PC-3 (cell line): ENCODE measurements at places on chromosomes 4 and X.

DNA sequence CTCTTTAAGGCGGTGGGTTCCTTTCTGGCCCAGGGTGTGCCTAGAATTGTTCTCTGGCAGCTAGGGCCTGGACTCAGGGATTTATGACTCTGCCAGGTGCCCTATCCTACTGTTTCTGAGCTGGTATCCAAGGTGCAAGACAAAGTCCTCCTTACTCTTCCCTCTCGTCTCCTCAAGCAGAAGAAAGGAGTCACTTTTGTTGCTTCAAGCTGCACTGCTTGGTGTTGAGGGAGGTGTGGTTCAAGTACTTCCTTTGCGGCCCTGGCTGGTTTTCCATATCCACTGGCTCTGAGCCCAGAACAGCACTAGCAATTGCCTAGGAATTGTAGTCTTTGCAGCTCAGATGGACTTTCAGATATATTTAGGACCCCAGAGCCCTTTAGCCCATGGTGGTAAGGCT, 39.3 kb downstream of the RTL3 start:
- no peak for DNase-seq

DNA sequence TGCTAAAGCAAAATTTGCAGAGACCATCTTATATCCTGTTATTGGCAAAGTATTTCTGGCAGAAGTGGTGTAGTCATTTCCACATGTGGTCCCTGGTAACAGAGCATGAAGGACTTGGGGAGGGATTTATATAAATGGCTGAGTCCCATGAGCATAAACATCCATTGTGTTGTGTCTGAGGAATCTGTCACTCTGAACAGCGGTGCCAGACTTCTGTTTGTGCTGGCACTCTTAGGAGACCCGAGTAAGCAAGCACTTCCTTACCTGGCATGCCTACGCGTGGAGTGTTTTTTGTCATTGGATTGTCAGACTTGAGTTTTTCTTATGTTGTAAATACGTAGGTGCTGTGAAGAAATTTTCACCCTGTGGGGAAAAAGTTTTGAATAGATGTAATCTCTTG, 285.9 kb downstream of the ARHGAP10 start:
- DNase-seq = no peak

GRCh38 chrX:42920752-42921151, 142.8 kb upstream of the PPP1R2C start:
- DNase-seq = no peak

DNA sequence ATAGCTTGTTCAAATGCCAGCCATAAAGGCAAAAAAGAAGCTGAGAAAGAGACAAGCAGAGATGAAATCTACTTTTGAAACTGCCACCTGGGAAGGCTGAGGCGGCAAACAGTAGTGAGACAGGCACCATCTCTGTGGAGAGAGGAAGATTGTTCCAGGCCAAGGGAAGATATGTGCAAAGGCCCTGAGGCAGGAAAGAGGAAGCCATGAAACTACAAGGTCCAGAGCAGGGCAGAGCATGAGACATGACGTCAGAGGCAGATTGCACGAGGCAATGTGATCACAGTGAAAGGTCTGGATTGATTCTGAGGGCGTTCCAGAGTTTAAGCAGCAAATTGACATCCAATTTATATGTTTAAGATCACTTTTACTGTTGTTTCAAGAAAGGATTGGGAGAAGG, 226.1 kb downstream of the QDPR start:
- no peak for DNase-seq

GRCh38 chr4:10694151-10694827, 9.7 kb upstream of the CLNK start:
- DNase-seq = peak; percentile 76

DNA sequence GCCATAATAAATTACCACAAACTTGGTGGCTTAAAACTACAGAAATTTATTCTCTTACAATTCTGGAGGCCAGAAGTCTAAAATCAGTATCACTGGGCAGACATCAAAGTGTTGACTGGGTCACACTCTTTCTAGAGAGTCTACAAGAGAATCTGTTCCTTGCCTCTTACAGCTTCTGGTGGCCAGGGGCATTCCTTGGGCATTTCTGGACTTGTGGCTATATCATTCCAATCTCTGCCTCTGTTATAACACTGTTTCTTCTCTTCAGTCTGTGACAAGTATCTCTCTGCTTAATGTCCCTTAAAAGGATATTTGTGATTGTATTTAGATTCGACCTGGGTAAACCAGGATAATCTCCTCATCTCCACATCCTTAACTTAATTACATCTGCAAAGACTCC, 207.3 kb upstream of the DCAF8L1 start:
- peak; percentile 22 for DNase-seq

GRCh38 chrX:153055871-153056749, at the start of gene PNMA3:
PNMA3 (plus strand) TSS chrX:153056470; CDS start chrX:153057056, 586 bp downstream.
- no peak for DNase-seq

- DNase-seq = no peak
These were observed 50.3 kb downstream of the STK32B start for GRCh38 chr4:5101571-5101970.

DNA sequence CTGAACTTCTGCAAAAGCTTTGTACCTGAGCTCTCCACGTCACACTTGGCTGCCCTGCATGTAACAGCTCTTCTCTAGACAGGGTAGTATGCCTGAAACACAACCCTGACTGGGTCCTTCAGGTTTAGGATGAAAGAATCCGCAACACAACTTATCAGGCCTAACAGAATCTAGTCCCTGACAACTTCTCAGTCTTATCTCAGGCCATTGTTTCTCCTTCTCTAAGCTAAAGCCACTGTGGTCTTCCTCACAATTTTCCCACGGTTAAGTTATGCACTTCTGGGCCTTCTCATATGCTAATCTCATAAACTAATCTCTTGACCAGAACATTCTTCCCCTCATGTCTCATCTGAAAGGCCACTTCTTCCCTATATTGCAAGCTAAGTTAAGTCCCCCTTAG, 10.8 kb upstream of the TMPRSS11B start:
- DNase-seq = no peak

DNA sequence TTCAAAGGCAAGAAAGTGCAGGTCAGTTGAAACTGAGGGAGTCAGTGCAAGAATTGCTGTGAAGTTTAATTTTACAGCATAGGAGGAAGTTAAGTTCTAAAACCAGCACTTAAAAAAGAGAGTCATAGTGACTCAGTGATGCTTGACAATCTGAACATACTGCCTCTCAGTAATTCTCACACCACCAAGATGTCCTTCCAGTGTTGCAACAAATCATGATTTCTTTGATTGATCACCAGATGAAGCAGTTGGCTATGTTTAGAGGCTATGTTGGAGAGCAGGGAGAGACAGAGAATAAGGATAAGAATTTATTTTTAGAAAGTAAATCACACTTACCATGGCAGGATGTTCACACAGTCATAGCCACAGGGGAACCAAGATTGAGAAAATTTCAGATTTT, 13.2 kb downstream of the TRIM2 start:
- no peak for DNase-seq

- DNase-seq = peak; percentile 76
These were observed 23.7 kb upstream of the LRAT start for GRCh38 chr4:154720123-154720522.

DNA sequence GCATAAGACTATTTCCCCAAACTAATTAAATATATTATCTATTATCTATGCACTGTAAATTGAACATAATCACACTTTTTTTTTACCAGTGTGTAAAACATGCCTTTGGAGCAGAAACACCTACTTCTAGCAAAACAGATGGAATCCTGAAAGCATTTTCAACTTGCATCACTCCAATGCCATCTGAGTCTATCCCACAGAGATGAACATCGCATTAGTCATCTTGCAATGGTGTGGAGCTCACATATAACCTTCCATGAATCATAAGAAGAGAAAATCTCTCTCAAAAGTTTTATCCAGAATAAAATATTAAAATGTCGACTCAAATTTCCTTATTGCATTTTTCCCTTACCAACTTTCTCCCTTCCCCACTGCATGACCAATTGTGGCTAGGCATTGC, 406.7 kb upstream of the ACTRT1 start:
- DNase-seq = peak; percentile 66

GRCh38 chr4:151729731-151730559, 30.9 kb downstream of the GATB start:
- DNase-seq = peak; percentile 7

GRCh38 chrX:120302434-120302833, 8.8 kb downstream of the TMEM255A start:
- DNase-seq = no peak

DNA sequence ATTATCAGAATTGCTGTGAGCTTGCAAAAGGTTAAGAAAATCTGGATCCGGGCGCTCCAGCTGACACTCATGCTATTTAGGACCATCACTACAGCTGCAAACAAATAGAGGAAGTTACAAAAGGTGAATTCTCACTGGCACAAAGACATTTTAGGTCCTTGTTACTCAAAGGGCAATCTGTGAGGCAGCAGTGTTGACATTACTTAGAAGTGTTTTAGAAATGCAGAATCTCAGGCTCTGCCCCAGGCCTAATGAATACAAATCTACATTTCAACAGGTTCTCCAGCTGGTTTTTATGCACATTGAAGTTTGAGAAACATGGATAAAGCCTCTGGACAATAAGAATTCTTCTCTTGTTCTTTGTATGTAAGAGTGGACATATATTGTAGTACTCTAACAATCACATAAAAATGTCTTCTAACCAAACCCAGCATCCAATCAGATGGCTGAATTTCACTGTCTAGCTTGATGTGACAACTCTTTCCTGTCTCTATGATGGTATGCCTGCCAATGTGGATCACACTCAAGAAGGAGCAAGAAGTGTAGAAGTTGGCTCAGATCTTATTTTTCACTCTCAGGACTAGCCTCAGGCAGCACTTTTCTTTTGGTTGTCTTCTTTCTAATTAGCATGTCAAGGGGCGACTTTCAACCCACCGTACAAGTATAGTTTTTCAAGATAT, 18.8 kb downstream of the SLC7A11 start:
- DNase-seq = no peak

DNA sequence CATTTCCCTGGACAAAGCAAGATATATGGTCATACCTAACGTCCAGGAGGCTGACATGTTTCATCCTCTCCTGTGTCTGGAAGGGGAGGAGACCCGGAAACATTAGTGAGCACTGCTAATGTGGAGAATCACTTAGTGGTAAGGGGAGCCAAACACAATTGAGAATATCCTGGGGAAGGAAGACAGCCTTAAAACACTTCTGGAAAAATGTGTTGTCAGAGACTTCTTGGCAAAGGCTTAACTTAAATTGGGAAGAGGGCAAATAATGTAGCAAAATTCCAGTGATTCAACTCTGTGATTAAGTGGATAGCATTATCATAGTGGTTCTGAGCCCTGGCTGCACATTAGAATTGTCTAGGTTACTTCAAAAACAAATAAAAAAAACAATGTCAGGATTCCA, 39.5 kb downstream of the SPARCL1 start:
- DNase-seq = no peak

DNA sequence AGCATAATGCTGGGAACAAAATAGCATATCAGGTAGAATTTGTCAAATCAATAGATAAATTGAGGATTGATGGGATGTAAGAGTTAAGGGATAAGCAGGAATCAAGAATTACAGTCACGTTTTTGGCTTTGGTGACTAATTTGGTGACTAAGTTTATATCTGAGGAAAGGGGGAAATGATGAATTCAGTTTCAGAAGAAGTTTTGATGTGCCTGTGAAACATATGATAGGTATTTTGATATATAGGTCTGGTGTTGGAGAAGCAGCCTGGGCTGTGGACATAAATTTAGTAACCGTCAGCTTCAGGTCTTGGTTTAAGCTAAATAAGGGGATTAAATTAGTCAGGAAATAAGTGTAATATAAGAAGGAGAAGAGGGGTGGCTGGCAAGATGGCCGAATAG, 79.0 kb upstream of the EDA2R start:
- no peak for DNase-seq

- DNase-seq = no peak
These were observed 136.7 kb upstream of the PPARGC1A start for GRCh38 chr4:24026596-24026995.

DNA sequence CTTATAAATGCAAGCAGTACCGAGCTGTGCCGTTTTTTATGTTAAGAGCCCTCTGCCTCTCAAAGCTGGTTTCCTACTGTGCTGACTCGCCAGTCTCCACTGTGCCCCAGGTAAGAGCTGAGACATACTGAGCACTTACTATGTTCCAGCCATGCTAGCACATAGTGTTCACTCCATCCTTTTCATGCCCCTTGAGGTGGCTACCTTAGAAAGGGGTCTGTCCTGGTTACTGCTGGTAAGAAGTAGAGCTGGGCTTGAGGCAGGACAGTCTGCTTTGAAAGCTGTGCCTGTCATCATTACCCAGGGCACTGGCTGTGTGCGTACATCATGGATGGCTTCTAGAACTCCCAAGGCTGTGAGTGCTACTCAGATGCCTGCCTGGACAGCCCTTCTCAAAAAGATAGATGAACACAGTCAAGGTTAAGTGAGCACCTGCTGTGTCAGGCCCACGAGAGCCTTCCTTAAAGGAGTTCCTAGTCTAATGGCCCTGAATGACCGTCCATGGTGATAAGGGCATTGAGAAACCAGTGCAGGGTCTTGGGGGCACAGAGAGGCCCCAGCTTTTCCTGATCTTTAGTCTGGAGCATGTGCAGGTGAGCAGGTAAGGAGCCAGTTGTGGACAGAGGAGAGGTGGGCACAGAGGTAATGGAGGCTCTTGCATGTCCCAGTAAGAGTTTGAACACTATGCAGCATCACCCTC, 1.6 kb downstream of the STK32B start:
- DNase-seq = peak; percentile 4

DNA sequence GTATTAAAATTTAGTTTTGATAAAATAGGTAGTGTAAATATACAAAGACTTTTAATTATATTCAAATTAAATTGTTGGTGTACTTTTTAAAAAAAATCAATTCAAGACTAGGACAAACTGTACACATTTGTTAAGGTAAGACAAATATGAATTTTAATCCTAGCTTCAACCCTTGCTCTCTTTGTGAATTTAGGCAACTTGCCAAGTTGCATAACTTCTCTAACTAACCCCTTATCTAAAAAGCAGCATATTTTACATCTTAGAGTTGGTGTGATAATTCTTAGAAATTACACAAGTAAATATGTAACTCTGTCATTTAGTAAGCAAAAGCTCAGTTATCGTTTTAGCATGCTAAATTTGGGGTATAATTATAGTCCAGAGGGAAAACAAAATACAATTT, 78.1 kb upstream of the FSTL5 start:
- DNase-seq = no peak

DNA sequence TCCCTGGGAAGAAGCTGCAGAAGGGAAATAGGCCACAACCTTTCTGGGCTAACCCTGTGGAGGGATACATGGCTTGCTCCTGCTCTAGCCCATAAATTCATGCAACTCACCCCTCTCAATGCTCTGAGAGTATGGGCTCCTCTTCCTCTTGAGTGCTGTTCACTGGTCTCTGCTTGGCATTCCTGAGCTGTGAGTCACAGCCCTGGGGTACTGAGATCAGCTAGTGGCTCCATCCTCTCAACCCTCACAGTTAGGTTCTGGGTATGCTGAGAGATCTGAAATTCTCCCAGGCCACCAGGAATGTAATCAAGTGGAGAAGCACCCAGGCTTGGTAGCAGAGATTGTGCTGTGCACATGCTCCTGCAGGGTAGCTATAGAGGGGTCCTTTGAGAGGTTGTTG, 60.6 kb upstream of the SPANXN2 start:
- peak; percentile 64 for DNase-seq

DNA sequence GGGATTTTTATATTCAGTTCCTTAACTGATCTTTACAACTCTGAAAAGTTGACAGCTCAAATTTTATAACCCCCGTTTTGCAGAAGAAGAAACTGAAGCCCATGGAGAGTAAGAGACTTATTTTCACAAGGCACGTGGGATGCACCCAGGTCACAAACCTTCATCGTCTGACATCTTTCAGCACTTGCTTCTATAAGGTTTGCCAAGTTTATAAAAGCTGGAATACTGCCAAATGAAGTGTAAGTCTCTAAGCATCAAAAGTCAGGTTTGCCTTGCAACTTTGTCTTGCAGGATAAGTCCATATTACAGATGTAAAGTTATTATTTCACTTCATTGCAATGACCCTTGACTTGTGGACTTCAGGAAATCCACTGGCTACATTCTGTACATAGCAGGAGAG, 6.3 kb upstream of the KCNIP4 start:
- DNase-seq = no peak
